ENCODE measurements at places on chromosomes 3 and 15. TPM values are rescaled to one million over a fixed set of nuclear protein-coding genes. Genes with fewer than 3 reads are reported as not detected.

GRCh38 chr15:52193321-52193720 is 2.1 kb upstream of the GNB5 start:
- no peak for DNase-seq

GRCh38 chr3:16494814-16495431 is 18.6 kb downstream of the RFTN1 start:
- no peak for DNase-seq

DNA sequence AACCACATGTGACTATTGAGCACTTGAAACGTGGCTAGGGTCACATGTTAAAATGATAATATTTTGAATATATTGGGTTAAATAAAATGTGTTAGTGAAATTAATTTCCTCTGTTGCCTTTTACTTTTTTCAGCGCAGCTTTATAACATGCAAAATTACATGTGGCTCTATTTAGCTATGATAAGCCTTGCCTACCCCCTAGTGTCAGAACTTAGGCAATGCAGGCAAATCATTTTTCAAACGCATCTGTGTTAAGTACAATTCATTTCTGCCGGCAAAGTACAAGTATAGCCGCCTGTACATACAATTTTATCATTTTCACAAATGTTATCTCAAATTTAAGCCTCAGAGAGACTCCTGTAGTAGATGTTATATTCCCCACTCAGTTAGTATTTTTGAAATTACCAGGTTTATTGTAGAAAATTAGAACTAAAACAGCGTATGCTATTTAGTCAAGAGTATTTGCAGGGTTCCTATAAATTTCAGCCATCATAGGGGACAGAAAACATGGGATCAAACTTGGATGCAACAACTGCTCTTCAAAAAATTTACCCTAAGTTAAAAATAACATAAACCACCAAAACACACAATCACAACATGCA is 56.1 kb downstream of the TAFA4 start:
- no peak for DNase-seq

- DNase-seq = no peak
Measured at GRCh38 chr3:192940129-192940528, 22.5 kb upstream of the MB21D2 start.

- no peak for DNase-seq
Measured at GRCh38 chr3:122578069-122578740, 755 bp downstream of the PARP15 start.

DNA sequence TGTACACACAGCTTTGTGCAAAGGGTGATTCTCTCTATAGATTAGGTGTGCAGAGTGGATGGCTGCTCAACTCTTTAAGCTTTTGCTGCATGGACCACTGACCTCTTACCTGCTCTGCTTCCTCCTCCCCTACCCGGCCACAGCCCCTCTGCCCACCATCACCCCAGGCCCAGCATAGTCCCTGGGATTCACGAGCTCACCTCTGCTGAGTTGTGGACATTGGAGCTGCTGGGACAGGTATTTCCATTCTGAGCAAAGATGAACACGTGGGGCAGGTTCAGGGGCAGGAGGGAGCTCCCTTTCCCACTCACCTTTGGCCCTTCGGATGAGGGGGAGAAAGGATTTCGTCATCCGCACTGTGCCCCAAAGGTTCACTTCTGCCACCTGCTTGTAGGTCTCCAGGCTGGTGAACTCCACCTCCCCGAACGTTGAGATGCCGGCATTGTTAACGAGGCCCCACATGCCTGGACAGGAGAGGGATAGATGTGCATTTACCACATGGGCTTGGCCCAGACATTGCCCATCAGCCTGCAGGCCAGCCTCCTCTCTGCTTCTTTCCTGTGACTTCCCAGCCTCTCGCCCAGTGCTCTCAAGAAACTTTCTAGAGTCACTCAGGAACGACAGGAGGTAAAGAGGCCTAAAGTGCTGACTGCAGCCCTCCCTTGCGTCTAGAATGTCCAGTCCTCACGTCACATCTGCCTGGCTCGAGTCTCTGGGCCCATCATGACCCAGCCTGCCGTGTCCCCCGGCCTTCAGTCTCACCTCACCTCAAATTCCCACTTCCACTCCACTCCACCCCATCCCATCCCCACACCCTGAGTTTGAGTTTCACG is 41.6 kb downstream of the BDH1 start:
- no peak for DNase-seq

DNA sequence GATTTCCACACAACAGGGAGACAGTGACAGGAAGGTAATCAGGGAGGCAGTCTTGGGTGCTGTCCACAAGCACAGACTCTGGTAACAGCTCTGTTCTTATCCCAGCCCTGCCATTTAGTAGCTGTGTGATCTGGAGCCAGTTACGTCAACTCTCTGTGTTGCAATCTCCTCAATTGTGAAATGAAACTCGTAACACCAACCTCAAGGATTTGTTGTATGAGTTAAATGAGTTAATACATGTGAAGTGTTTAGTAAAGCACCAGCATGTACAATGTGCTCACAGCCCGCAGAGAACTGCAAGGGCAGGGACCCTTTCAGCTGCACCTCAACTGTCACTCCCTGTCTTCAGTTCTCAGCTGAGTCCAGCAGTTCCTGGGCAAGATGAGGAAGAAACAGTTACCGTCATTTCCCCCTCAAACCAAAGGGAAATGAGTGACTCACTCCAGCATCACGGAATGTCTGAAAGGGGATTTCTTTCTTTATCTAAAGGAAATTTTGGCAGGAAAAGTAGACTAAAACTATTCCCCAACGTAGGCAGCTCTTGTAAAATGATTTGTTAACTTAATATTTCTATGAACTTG is 39.9 kb upstream of the MB21D2 start:
- DNase-seq = peak; percentile 64

DNA sequence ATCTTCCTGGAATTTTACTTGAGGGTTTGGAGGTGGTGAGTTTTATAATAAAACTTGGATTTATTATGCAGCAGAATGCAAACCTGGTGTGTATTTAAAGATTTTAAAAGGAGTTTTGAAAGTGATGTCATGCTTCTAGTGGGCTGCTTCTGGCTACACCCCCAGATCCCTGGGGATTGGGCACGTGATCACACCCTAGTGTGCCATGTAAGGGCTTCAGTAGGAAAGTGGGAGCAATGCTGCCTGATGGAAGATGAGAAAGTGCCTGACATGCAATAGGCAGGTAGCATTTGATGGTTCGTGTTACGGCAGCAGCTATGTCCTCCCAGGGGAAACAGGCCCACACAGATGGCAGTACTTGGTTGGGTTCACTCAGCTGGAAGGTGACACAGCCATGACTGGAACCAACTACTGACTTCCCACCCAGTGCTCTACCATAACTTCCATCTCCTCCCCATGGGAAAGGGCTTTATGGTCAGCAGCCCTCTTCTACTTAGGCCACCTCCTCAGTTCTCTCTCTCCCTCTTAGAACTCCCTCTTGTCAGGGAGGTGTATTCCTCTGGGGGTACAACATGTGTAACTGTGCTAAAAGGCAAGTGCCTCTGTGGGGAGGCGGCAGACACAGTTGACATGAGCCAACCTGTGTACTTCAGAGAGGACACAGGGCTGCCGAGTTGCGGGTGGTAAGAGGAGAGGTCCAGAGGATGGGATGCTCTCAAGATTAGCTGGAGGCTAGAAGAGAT is 5.6 kb downstream of the ITPKA start:
- peak; percentile 7 for DNase-seq

- DNase-seq = no peak
Measured at GRCh38 chr3:69454204-69454787, 68.4 kb upstream of the FRMD4B start.

DNA sequence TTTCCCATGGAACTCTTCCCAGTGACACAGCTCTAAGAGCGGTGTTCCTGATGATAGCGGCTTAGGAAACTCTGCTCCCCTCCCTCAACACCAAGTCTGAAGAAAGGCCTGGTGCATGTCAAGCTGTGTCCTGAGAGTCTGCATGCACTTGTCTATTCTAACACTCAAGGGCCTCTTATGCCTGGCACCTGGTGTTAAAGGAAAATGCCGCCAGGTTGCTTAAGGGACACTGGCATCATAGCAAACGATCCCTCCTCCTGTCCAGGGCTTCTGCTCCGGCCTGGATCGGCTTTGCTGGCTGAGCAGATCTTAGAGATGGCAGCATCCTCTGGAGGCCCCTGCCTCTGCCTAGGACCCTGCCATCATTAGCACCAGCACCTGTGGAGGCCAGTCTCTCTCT is 121.7 kb downstream of the MEGF11 start:
- no peak for DNase-seq

DNA sequence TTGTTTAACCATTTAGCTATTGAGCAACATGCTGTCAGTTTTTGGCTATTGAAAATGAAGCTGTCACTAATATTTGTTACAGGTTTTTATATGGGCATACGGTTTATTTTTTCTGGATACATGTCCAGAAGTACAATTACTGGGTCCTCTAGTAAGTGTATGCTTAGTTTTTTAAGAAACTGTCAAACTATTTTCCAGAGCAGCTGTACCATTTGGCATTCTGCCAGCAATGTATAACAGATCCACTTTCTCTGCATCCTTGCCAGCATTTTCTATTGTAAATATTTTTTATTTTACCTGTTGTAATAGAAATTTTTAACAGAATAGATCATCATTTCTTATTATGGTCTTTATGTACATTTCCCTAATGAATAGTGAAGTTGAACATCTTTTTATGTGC is 658.8 kb downstream of the EDEM1 start:
- DNase-seq = no peak

DNA sequence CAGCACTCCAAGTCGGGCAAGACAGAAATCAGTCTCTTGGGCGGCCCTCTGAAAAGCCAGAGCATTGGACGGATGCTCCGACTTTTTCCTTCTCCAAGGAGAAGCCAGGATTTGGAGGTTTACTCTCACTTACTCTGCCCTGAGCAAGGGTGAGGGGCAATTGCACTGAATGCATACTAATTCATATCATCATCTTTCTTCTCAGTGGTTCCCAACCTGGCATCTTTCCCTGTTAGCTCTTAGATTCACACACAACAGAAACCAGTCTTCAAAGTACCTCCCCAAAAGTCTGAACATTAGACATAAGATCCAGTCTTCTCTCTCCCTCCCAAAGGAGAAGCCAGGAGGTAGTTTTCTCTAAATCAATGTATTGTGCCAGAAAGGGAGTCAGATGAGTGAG is 219.2 kb downstream of the GREM1 start:
- DNase-seq = no peak

DNA sequence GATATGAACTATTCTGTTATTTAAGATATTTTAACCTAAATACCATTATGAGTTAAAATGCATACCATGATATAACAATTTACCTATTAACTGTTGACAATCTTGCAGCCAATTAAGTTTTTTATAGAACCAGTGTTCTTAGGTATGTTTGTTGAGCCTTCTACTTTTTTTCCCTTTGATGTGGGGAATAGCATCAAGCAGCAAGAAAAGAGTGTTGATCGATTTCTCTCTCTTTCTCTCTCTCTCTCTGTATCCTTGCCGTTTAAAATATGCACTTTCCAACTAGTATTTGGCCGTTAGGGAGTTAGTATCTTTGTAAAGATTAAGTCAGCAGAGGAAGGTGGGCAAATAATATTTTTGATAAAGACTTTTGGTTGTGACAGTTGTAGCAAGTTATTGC is 5.9 kb downstream of the CHD2 start:
- no peak for DNase-seq

- DNase-seq = no peak
Measured at GRCh38 chr3:123481722-123482457, 33.0 kb upstream of the ADCY5 start.

- DNase-seq = no peak
Measured at GRCh38 chr15:82140886-82141285, 95.1 kb upstream of the MEX3B start.

- no peak for DNase-seq
Measured at GRCh38 chr15:75947092-75947491, 43.4 kb downstream of the FBXO22 start.

DNA sequence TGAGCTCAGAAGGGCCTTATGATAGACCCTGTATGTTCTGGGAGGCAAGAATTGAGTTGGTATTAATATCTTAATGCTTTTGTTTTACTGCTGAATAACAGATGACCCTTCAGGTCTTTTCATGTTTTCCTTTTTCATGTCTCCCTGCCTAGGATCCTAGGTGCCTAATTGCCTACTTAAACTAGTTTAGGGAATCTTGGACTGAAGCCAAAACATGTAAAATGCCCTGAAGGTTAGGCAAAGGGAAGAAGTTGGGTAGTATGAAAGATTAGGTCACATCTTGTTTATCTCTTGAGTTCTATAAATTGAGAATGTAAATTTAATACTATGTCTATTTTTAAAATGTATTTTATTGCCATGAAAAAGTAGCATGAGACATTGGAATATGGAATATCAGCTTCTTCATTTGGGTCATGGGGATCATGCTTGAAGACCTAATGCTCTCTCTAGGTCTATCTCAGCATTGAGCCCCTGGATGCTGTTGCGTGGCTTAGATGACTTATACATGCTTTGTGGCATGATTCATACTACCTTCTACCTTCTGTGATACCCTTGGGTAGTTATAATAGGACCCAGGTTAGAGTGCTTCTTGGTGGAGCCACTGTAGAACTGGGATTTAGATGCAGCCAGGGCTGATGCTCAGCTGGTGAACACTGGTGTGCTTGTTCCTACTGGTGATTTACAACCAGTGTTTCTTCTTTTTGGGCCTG is 26.4 kb downstream of the RBM6 start:
- no peak for DNase-seq

- DNase-seq = no peak
Measured at GRCh38 chr3:14590569-14590968, 50.4 kb upstream of the GRIP2 start.

DNA sequence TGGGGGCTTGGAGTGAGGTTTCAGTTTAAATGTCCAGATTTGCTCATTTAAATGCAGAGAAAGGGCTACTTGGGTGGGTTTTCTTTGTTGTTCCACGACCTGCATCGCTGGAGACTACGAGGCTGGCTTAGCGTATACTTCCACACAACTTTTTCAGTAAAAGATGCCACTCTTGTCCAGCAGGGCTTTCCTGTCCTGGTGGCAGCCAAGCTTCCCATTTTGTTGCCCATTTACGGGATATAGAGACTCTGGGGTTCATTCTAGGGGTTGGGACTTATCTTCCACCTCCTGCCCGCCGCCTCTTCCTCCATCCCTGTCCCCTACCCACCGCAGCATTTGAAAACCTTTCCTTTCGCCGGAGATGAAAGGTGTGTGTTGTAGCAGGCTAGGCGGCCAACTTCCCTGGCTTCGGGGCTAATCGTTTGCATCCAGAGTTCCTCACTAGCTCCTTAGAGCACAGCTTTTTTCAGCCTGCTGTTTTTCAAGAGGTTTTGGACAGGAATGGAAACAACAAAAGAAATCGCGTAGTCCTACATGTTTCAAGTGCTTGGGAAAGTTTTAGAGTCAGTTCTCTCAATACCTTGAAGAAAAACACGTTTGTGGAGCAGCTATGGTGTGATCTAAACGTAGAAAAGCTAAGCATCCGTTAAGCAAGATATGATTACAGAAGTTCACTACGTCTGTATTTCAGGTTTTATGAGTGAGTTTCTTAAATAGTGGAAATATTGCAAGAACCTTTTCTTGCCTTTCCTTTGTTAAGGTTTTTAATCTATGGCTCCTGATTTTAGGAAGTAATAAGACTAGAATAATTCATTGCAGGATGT is 843 bp downstream of the CHRNA5 start:
- no peak for DNase-seq

Gene PRRT3
- total RNA-seq = 1.4 TPM

Gene TGM5
- not detected for total RNA-seq

Gene PAK6
- total RNA-seq = 17.2 TPM

Gene SAMMSON
- not detected for total RNA-seq

Gene B3GNT5
- total RNA-seq = 2.8 TPM

Gene B3GALNT1
- total RNA-seq = 64.9 TPM

Gene ACVR2B
- total RNA-seq = 6.2 TPM

Gene TUSC7
- not detected for total RNA-seq

Gene CA12
- 1.2 TPM for total RNA-seq

Gene NRG4
- total RNA-seq = 0.34 TPM

Gene SLC51B
- not detected for total RNA-seq

Gene MCF2L2
- not detected for total RNA-seq

Gene DLL4
- 7.3 TPM for total RNA-seq

Gene GATA2
- 18.0 TPM for total RNA-seq

Gene CCR8
- not detected for total RNA-seq

Gene TMEM212
- not detected for total RNA-seq

Gene STRIT1
- not detected for total RNA-seq

All from right cardiac atrium (tissue), 5 donors.